ENCODE measurements at places on chromosomes 11 and 22.

DNA sequence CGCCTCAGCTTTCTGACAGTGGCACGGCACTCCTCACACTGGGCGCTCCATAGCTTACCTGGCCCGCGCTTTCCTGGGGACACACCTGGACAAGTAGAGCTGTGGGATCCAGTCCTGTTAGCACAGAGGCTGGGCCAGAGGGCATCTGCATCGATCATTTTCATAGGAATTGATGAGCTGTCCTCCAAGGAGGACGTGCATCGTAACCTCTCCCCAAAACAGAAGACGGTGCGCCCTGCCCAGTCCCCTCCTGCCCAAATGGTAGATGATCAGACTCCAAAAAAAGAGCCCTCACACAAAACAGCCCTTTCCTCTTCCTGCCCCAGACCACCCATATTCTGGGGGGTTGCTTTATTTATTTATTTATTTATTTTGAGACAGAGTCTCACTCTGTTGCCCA is 161.2 kb downstream of the CTTN start:
- no peak for DNase-seq

- DNase-seq, result no peak
Observed at GRCh38 chr11:85752201-85752889, 58.6 kb downstream of the SYTL2 start.

GRCh38 chr11:12922418-12922817 is 86.7 kb upstream of the RASSF10 start:
- DNase-seq, result no peak

- DNase-seq, result no peak
Observed at GRCh38 chr22:23608583-23608982, 23.5 kb downstream of the DRICH1 start.

GRCh38 chr11:112255067-112255720 is 5.5 kb downstream of the PLET1 start:
- DNase-seq, result peak; percentile 55

DNA sequence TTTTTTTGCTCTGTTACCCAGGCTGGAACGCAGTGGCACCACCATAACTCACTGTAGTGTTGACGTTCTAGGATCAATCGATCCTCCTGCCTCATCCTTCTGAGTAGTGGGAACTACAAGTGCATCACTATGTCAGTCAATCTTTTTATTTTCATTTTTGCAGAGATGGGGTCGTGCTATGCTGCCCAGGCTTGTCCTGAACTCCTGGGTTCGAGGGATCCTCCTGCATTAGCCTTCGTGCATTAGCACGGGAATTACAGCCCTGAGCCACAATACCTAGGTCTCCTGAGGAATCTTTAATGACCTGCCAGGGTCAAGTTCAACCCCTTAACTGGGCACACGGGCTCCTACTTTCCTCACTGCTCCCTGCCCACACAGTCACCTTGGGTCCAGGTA is 4.4 kb downstream of the APOL3 start:
- DNase-seq, result no peak

GRCh38 chr22:50691521-50691920 is 18.9 kb downstream of the SHANK3 start:
- no peak for DNase-seq

GRCh38 chr11:67648140-67648795 is 2.3 kb downstream of the ACY3 start:
- no peak for DNase-seq

GRCh38 chr11:95443386-95443785 is 212.4 kb upstream of the SESN3 start:
- no peak for DNase-seq

GRCh38 chr11:60155931-60156330 is 27.0 kb downstream of the MS4A6A start:
- no peak for DNase-seq

- no peak for DNase-seq
Observed at GRCh38 chr11:38278457-38279141, 1680.6 kb upstream of the RAG2 start.

DNA sequence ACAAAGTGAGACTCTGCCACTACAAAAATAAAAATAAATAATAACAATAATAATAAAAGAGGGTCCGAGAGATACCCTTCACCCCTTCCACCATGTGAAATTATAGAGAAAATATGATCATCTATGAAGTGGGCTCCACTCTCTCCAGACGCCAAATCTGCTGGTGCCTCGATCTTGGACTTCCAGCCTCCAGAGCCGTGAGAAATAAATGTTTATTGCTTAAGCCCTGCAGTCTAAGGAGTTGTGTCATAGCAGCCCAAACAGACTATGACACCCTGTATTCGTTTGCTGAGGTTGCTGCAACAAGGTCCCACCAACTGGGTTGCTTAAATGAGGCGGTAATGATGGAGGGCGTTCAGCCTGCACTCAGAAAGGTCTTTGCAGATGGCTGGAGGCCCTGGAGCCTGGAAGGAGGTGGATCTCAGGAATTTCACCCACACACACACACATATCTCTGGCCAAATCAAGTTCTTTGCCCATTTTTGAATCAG is 7.6 kb upstream of the SEPTIN5 start:
- DNase-seq, result no peak

DNA sequence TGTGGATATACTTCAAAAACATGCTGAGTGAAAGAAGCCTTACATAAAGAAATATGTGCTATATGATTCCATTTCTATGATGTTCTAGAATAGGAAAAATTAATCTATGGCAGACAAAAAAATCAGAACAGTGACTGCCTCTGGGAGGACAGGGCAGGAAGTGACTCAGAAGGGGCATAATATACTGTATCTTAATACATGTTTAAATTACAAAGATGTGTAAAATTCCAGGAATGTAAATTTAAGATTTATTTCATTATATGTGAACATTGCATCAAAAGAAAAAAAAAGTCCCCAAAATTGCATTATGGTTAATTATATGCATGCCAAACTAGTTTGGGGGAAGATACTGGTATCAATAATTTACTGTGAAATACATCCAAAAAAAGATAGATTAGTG is 32.2 kb downstream of the SBF2 start:
- no peak for DNase-seq

DNA sequence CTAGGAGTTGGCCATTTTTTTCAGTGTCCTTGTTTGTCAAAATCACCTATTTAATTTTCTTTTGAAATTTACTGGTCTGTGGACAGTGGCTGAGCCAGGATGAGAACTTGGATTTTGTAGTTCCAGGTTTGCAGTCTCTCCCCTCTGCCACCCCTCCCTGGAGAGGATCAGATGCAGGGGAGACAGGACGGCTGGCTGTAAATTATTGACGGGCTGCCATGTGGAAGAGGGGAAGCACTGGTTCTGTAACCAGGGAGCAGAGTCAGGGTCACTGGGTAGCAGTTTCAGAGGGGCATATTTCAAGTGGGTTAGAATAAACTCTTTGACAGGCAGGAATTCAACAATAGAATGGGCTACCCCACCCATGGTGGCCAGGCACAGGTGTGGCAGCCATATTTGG is 20.6 kb upstream of the YWHAH start:
- DNase-seq, result no peak

DNA sequence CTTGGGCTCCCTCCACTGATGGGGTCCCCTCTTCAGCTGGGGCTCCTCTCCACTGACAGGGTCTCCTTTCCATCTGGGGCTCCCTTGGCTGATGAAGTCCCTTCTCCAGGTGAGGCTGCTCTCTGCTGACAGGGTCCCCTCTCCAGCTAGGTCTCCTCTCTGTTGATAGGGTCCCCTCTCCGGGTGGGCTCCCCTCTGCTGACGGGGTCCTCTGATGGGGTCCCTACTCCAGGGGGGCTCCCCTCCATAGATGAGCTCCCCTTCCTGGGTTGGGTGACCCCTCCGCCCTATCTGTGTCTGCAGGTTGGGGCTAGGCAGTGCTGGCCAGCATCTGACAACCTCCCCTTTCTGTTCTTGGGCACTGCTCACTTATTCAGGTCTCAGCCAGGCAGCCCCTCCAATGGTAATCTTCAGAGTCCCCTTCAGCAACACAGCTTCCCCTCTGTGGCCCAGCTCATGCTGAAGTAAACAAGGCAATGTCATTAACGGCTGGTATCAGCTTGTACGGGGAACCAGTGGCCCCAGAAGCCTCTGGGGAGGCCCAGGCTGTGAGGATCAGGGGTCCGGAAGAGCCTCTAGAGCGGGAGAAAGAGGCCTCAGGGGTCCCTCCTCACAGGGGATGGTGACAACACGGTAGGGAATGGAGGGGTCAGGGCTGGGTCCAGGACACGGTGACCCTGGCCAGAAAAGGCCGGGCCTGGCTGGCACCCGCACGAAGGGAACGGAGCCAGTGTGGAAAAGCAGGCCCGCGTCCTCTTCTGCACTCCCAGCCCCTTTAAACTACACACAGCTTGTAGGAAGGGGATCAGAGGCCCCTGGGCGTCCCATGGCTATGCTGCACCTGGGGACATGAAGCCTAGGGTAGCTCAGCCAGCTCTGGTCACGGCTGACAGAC is 9.6 kb upstream of the CD81 start:
- no peak for DNase-seq

DNA sequence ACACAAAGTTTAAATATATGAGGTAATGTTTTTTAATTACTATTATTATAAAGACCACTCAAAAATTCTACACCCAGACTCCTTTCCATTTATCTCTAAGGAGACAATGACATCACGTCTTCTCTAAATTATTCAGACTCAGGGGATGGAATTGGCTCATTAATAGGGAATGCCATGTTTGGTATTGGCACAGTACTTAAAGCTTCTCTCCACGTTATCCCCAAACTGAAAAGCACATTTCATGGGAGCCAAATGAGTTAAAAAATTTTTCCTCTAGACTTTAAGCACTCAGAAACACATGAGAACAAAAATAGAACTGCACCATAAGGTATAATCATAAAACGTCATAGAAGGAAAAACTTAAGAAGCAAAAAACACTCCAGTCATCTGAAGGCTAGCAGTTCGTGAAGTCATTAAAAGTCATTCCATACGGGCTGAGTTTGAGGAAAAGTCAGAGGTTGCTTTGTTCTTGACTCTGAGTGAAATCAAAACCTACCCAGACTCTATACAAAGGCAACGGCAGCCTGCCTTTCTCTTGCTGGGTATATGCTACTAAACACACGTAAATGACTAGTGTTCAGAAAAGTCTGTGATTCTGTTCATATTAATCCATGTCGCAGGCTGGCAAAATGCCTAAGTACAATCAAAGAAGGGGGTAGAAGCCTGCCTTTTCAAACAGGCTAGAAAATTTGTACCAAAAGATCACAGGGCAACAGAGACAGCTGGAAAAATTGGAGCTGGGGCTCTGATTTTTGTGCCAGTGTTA is 8.7 kb upstream of the MPPED2 start:
- no peak for DNase-seq

GRCh38 chr11:13160346-13160745 is 117.2 kb upstream of the BMAL1 start:
- no peak for DNase-seq

DNA sequence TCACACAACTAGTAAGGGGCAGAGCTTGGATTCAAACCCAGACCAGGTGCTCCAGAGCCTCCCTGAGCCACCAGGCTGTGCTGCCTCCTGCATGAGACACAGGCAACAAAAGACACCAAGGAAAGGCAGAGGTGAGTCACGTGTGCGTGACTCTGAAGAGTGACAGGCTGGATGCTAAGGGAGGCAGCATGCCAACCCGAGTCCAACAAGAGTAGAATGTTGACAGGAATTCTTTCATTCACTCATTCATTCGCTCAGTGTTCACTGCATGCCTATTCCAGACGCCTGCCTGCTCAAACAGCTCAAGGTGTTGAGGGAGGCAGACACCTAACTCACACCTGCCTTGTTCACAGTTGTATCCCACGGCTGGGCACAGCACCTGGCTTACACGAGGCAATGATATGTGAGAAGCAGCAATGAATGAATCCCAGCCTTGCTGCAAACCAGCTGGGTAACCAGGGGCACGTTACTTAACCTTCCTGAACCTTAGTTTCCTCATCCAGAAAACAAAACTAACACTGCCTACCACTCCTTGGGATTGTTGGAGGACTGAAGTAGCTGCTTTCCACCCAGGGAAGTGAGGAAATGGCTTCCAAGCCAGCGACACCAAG is 73.8 kb upstream of the ARFGAP3 start:
- no peak for DNase-seq

- no peak for DNase-seq
Observed at GRCh38 chr11:106459135-106459534, 381.7 kb downstream of the AASDHPPT start.

DNA sequence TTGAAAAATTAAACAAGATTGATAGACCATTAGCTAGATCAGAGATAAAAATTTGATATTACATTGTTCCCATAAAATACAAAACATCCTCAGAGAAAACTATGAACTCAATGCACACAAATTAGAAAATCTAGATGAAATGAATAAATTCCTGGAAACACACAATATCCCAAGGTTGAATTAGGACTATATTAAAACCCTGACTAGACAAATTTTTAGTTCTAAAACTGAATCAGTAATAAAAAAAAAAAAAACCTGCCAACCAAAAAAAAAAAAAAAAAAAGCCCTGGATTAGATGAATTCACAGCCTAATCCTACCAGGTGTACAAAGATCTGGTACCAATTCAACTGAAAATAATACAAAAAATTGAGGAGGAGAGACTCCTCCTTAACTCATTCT is 5.5 kb upstream of the OR8K1 start:
- no peak for DNase-seq

DNA sequence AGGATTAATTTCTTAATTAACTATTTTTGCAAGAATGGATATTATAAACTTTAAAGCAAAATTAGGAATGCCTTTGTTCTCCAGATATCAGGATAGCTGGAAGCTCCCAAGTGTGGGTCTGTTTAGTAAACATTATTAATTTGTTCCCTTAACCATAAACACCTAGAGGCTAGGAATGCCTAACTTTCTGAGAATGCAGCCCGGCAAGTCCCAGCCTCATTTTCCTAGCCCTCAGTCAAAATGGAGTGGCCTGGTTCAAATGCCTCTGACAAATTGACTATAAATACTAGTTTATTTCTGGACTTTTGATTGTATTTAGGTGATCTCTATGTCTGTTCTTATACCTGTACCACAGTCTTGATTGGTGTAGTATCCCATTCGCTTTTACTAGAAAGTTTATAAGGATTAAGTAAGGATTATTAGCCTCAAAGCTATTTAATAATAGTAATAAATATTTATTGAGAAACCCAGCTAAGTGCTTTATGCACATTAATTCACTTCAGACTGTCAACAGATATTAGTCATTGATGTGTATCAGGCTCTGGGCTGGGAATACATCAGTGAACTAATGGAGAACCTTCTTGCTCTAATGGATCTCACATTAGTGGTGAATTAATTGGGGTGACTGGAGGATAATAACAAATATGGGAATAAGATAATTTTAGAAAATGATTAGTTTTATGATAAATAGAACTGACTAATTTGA is 25.8 kb downstream of the PPME1 start:
- DNase-seq, result no peak

DNA sequence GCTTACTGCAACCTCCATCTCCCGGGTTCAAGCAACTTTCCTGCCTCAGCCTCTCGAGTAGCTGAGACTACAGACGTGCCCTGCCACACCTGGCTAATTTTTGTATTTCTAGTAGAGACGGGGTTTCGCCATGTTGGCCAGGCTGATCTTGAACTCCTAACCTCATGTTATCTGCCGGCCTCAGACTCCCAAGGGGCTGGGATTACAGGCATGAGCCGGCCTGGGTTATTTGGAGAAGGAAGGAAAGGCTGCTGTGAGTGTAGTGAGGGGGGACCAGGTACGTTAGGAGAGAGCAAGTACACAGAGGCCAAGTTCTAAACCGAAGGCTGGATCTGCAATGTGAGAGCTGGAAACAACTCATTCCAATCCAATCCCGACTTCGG is 453 bp downstream of the BATF2 start:
- no peak for DNase-seq

GRCh38 chr11:123381149-123381548 is 48.9 kb upstream of the GRAMD1B start:
- DNase-seq, result no peak

- no peak for DNase-seq
Observed at GRCh38 chr11:128688896-128689546, 4.9 kb upstream of the FLI1 start.

GRCh38 chr11:13016415-13016814 is 7.3 kb downstream of the RASSF10 start:
- no peak for DNase-seq
